Karpas-422 (cell line): ENCODE measurements at places on chromosomes 5 and 9.

DNA sequence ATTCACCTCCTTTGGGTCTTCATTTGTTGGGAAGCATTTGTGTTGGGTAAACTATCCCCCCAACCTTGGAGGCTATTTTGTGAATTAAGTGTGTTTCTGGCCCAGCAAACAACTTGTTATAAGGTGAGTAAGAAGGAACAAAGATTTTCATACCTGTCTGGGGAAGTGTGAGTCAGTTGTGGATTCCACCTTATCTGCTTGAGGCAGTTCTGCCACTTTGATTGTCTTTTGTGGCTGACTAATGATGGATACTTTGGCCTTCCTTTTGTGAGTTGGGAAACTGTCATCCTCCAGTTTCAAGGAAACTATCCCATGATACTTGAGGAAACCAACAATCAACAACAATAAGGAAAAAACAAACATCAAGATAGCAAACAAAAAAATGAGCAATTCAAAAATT is 24.6 kb upstream of the CER1 start:
- no peak for DNase-seq

DNA sequence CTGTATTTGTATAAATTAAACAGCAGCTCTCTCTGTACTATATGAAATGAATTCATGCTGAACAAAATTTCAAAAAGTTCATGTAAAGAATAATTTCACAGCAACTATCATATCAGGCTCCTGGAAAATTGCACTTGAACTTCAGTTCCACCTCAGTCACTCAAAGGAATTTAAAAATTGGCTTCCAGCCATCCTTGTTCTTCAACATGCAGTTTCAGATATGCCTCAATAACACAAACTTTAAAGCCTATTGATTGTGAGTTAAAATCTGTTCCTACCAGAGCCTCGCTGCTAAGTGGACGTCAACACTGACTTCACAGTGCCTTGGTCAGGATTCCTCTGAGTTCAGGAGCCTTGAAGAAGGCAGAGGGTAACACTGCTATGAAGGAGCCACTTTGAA is 418.7 kb upstream of the WWC1 start:
- no peak for DNase-seq

GRCh38 chr5:62794456-62794855 is 215.8 kb downstream of the LRRC70 start:
- DNase-seq = no peak

- DNase-seq = no peak
Observed at GRCh38 chr5:172815631-172816030, 18.4 kb upstream of the ERGIC1 start.

DNA sequence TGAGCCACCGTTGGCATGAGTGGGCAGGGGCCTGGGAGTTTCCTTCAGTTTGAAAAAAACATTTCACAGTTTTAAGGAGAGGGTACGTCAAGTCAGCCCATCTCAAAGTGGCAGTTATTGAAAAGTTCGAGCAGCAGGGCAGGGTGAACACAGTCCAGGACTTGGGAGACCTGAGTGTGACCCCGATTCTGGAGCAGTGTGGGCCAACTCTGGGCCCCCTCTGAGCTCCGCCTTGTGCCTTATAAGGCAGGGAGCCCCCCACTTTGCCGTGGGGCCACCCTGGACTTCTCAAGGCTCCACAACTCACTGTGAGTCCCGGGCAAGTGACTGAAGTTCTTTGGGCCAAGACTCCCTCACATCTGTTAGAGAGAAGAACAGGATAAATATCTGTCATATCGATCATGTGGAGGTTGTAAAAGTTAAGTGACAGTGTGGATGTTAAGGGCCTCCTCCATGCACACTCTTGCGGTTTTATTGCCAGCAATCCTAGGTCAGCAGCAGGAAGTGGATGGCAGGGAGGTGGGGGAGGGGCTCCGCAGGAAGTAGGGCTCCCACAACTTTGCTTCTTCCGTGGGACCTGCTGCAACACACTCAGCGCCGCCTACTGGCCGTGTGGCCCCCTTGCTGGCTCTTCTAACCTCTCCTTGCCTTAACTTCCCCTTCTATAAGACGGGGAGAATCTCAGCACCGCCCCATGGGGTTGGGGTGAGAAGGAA is 38.4 kb downstream of the HRH2 start:
- peak; percentile 89 for DNase-seq

DNA sequence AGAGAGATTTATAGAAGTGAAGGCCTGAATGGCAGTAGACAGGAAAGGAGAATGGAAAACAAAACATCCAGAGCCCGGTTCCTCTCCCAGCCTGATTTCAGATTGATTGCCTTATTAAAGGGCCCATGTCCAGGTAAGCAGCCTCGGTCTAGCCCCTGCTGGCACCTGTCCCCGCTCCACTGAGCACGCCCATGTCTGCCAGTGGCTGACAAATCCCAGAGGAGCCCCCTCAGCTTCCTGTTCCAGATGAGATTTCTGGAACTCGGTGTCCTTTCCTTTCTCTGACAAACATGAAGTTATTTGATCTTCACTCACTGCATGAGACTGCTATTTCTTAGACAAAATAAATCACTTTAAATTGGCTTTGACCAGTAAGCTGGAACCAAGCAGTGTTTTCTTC is 187.0 kb upstream of the ADCY2 start:
- no peak for DNase-seq

DNA sequence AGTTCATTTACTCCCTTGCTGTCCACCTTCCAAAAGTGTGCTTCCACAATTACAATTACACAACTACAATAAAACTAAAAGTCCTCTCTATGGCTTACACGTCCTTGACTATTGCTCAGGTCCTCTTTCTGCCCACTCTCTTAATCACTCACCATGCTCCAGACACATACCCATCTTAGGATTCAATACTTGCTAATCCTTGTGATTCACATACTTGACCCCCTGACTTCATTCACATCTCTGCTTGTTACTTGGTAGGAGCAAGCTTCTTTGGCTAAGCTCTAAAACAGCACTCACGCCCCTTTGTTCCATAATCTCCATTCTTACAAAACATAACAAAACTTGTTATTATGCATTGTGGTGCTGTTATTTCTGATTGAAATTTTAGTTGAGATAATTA is 215.8 kb downstream of the EDIL3 start:
- no peak for DNase-seq

- no peak for DNase-seq
Observed at GRCh38 chr9:92764381-92764987, at the start of gene BICD2. Gene BICD2, minus strand, starts transcription at chr9:92764833. Its CDS starts 89 bp downstream, at chr9:92764744.

DNA sequence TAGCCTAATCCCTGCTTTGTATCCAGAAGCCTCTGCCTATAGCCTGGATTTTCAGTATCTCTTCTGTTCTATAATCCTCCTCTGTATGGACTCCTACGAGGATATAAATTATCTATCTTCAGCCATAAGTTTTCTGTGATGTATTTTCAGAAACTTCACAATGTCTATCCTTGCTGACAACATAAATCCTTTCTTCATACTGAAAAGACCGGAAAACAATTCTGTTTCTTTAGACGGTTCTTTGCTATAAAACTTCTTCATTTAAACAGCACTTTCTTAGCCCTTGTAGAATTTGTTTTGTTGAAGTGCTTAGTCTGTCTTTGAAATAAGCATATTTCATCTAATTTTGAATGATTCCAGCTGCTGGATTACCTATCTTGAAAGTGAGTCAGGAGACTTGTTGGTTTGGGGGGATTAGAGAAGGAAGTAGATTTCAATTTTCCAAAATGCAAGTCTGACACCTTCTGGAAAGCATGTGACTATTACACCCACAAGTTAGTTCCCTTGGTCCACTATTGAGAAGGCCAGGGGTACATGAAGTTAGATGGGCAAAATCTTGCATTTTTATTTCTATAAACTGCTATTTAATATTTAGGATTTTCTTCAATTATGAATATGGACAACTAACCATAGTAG is 96.3 kb upstream of the RANBP3L start:
- no peak for DNase-seq

DNA sequence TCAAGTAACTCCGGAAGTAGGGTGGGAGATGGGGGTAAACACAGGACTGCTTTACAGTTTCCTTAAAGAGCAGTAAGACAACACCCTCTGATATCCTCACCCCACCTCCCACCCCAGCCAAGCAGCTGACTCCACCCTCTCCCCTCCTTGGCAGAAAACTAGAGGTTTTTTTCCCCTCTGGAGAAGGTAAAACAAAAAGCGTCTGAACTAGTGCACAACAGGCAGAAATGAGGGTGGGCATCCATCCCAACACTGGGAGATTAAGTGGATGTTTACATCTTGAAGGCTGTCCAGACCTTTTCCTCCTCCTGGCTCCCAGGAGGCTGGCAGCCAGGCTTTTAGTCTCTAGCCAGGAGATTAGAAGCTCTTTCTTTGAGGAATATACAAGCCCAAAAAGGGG is 13.9 kb upstream of the CTNNAL1 start:
- DNase-seq = no peak

GRCh38 chr5:9545992-9546851 is at the start of gene SEMA5A:
Gene SEMA5A, minus strand, starts transcription at chr5:9546075. Its CDS starts 166,129 bp downstream, at chr5:9379946.
- DNase-seq = no peak

- no peak for DNase-seq
Observed at GRCh38 chr5:107652408-107652807, 18.3 kb downstream of the EFNA5 start.

DNA sequence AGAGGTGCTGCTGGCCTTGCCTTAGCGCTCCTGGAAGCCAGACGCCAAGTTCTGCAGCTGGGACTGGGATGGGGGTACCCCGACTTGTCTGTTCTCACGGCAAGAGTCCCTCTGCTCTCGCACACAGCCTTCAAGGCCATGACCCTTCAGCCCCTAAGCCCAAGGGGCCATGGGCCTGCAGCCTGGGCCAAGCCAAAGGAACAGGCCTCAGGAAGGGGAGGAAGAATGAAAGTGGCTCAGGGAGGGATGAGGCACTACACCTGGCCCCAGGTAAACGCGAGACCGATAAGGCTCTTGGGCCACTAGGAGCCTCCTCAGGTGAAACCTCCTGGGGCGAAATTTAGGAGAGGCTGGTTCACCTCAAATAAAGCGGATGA is 3.9 kb downstream of the EBF1 start:
- DNase-seq = peak; percentile 72

GRCh38 chr5:158275511-158275910 is 416.6 kb upstream of the CLINT1 start:
- DNase-seq = no peak

GRCh38 chr5:133866160-133866902 is 102.1 kb downstream of the C5orf15 start:
- DNase-seq = peak; percentile 87

DNA sequence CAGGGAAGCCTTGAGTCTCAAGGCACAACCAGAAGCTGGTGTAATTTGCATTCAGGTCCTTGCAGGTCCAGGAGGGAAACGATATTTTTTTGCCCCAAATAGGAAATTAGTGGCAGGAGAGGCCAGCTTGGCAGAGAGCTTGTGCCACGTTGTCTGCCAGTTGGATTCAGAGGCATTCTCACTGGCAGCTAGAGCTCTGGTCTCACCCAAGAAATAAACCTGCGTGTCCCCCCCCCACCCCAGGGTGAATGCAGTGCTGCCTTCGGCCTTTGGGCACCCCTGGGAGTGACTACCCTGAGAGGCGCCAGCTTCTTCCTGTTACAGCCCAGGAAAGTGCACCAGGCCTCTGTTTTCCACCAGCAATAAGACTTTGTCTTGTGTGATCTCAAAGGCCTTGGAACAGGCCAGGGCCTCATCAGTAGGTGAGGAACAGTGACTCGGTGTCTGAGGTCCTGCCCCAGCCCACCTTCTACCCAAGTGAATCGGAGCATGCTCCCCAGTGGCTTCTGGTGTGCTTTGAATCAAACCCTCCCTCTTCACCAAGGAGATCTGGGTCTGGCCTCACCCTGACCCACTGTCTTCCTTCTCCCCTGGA is 68.4 kb downstream of the HSPA4 start:
- no peak for DNase-seq

DNA sequence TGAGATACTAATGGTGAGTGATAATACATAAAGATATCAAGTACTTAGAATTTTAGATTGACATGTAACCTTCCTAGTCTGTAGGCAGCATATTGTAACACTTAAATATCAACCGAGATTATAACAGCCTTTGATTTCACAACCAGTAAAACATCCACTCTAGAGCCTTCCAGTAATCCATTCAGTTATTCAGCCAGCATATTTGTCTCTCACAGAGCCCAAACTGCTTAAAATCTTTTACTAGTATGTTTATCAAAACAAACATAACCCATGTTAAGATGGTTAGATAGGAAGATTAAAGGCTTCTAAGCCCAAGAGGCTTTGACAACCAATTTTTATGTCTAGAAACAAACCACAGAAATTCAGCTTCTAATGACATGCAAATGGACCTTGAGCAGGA is 177.9 kb upstream of the FST start:
- no peak for DNase-seq

DNA sequence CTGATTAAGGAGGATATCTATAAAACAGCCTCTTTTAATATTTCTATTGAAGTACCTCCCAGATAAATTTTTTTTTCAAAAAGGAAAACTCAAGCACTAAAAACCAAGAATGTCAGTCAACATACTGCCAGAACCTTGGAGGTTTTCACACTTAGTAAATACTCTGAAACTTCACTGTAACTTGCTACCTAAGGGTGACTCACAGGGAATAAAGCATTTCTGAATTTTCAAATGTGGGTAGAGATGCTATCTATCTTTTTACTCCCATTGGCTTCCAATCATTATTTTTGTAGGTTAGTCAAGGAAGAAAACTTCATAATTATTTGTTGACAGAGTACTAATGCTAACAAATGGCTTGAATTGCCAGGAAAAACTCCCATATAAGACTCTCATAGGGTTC is 46.1 kb downstream of the SLC25A46 start:
- no peak for DNase-seq

GRCh38 chr5:78953092-78953800 is 31.9 kb downstream of the ARSB start:
- no peak for DNase-seq

GRCh38 chr5:151447174-151448037 is at the start of gene SLC36A1:
Gene SLC36A1, plus strand, starts transcription at chr5:151447603. Its CDS starts 11,190 bp downstream, at chr5:151458793.
- peak; percentile 97 for DNase-seq

- no peak for DNase-seq
Observed at GRCh38 chr5:169424279-169424655, 123.3 kb upstream of the SLIT3 start.

DNA sequence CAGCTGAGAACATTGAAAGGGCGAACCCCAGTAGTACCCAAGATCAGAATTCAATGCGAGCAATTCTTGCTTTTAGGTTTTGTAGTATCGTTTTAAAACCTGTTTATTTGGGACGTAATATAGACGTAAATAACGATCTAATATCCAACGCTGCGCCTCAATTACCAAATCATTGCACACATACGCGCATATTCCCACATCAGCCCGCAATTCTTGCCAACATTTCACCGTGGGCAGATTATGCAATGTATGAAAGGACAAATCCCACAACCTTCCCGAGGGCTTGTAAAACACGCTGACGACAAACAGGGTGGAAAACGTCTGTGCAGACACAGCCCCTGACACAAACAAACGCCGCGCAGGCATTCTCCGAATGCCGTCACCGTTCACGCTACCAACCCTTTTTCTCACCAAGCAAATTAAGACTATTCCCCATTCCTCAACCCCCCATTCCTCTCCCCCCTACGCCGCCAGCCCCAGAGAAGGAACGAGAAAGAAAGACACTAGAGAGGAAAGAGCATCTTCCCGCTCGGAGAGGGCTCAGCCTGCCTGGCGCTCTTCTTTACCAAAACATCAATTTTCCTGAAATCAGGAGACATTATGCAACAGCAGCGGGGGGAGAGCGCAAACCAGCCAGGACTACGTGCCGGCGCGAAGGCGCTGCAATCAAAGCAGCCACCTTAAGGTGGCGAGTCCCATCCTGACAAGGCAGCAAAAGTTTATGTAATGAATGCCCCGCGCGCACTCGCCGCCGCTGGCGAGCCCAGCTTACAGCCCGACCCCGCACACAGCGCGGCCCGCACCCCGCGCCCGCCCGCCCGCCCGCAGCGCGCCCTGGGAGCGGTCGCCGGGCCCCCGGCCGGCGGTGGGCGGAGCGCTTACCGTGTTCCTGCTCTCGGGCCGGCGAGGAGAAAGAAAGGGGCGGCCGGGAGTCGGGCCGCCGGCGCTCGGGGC is 597 bp downstream of the NFIL3 start:
- DNase-seq = peak; percentile 73
